ENCODE measurements at places on chromosomes 16 and 17.

DNA sequence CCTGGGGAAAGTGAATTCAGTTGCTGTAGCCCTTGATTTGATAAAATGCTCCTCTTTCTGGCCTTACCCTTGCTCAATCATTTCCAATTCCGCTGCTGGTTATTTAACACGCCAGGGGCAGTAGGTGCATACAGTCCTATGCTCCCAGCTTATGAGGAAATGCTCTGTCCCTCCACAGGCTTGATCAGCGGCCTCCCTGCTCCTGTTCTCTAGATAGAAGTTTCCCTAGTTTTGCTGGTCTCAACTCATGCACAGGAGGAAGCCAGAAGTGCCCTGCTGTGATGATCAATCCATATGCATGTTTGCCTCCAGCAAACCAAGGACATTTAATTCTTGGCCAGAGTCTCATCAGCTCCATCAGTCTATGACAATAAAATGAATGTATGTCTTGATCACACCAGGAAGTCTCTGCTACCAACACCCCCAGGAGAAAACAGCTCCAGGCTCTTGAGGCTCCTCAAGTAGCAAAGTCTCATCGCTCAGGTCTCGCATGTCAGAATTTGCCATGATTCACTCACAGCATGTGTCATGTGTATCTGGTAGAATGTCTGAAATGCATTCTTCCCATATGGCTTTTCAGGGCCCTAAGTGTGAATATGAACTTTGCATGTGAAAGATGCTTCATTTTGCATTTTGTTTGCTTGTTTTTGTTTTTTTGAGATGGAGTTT is 208.9 kb downstream of the CDH13 start:
- no peak for DNase-seq

- DNase-seq, result peak; percentile 71
Measured at GRCh38 chr17:29111816-29112499, 68.2 kb downstream of the MYO18A start.

GRCh38 chr16:31464781-31465260 is 5.5 kb downstream of the ARMC5 start:
- peak; percentile 43 for DNase-seq

GRCh38 chr17:978103-979093 is 1.2 kb downstream of the NXN start:
- no peak for DNase-seq

DNA sequence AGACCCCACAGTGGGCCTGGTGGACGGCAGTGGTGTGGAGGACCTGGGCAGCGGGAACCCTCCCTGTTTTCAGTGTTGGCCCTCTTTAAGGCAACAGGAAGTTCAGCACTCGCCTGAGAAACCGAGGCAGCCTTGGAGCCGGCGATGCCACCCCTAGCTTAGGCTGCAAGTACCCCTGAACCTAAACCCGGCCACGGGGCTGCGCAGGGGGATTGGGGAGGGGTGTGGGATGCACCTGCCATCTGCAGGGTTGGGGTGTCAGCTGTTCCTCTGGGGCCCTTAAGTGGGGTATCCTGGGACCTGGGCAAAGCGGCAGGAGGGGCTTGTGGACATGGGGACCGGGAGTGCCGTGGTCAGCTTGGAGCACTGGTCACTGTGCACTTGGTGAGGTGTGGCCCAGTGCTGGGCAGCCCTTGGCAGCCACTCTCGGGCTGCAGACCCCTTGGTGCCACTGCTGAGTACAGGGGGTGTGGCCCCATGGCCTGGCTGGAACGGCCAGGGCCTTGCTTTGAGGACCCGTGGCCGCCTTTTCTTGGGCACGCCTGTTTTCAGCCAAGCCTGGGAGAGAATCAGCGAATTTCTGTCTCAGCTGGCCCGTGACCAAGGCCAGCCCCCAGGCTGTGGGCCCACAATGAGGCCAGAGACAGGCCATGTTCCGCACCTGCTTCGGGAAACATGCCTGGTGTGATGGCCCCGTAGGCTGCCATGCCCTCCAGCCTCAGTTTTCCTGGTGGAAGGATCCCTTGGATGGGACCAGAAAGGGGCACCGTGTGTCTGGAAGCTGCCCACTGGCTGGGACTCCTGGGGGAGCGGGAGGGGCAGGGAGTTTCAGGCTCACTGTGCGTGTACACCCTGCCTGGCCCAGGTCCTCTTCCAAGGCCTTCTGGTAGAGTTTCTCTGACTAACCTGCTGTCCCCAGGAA is 4.1 kb upstream of the SLC25A10 start:
- DNase-seq, result no peak

DNA sequence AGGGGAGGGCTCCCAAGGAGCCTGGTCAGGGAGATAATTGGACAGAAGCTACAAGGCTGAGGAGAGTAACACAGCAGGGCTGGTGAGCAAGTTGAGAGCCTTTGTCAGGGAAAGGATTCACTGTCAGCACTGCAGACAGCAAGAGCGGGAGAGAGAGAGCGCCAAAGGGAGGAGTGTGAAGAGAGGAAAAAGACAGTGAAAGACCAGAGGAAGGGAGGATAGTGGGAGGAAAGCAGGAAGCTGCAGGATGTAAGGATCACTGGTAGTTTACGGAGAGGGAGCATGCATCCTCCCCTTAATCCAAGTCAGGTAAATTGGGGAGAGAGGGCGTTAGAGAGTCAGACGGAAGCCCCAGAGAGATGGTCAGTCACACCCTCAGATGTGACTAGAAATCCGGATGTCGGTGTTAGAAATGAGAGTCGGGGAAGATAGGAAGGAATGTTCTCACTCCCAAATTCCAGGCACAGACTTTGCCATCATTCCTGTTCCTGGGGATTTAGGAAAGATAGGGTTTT is 13.8 kb upstream of the SPOP start:
- DNase-seq, result no peak

GRCh38 chr17:79664930-79665737 is 54.3 kb upstream of the RBFOX3 start:
- no peak for DNase-seq

- DNase-seq, result no peak
Measured at GRCh38 chr17:48842746-48843145, 11.9 kb downstream of the CALCOCO2 start.

DNA sequence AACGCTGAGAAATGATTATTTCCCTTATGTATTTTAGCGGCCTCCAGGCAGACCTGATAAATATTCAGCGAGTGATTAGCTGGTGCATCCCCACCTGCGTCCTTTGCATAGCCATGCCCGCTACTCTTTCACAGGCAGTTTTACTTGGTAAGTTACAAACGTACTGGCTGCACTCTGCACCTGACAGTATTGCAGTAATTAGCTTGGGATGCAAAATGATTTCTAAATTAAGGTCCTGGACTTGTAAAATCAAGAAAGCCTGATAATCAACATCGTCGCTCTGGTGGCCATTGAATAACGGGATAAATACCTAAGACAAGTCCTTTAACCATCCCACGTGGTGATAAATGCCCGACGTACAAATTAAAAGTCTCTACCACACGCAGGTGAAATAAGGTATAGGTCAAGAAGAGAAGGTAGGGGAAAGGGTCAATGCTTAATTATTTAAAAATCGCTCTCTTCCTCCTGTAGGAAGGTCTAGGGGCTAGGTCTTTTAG is 998 bp upstream of the PRKCA start:
- no peak for DNase-seq

DNA sequence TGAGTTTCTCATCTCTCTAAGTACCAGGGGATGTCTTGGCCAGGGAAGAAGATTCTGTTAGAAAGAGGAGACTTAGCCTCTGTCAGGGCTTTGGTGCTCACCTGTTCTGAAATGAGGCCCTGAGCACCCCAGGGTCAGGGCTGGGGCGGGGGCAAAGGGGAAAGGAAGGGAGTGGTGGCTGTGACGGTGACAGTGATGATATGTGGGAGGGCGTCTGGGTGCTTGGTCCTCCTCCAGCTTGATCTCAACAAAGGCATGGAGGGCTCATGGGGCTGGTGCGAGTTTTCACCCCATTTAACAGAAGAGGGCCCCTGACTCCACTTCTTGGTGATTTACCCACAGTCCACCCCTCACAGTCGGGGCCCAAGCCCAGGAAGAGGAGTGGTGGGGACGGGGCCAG is 15.1 kb downstream of the SOX8 start:
- DNase-seq, result no peak

GRCh38 chr17:1362065-1362848 is 37.8 kb downstream of the YWHAE start:
- DNase-seq, result no peak

DNA sequence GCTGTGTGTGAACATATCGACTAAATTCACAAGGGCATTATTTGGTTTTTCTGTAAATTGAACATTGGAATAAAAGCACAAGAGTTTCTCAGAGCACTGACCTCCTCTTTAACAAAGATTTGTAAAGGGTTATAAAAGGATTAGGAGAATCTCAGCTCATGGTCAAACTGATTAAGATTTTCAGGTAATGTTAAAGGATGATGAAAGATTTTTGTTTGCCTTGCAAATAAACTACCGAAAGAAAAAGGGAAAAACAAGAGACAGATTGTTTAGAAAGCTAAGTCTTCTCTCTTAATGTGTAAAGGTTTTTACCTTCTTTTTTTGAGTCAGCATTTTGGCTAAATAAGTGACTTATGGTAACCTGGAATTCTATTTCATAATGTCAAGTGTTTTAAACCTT is 47.6 kb upstream of the MED9 start:
- DNase-seq, result no peak

DNA sequence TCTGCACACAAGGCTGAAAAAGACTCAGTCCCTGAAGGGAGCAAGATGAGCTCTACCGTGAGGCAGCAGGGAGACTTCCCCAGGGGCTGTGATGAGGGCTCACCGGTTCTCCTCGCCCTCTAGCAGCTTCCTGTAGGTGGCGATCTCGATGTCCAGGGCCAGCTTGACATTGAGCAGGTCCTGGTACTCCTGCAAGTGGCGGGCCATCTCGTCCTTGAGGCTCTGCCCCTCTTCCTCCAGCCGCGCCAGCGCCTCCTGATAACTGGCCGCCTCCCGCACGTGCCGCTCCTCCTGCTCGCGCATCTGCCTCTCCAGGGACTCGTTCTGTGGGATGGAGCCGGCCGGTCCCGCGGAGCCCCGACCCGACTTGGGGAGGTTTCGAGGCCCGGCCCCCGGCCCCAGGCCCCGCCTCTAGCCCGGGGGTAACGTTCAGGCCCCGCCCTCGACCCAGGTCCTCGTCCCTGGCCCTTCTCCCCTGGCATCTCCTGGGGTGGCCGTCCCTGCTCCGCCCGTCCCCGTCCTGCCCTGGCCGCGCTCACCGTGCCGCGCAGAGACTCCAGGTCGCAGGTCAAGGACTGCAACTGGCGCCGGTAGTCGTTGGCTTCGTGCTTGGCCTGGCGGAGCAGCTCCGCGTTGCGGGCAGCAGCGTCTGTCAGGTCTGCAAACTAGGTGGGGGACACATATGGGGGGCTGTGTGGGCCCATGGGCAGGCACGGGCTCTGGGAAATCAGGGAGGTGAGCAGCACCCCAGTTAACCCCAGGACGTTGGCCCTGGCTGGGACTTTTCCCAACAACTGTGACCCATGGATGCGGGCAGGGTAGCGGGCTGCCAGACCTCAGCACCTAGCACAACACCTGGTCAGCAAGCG is 3.9 kb downstream of the GFAP start:
- DNase-seq, result peak; percentile 68

GRCh38 chr16:18050777-18051176 is 285.8 kb downstream of the NPIPA8 start:
- no peak for DNase-seq

DNA sequence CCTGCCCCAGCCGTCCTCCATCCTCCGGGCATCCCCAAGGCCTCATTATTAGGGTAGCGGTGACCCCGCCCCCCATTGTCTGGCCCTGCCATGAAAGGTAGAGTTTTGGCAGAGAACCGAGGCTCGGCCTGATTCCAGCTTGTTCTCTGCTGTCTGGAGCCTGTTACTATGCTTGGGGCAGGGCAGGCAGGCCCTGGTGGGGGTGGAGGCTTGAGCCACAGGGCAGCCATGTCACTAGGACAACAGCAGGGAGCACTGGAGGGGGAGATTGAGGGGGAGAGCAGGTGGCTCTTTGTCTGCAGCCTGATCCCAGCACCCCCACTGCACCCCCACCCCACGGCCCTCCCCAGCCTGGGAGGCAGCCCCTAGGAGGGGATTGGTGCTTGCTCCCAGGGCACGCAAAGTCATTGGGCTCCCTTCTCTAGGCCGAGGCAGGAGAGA is 15.4 kb downstream of the RHBDL3 start:
- no peak for DNase-seq

- DNase-seq, result no peak
Measured at GRCh38 chr17:58320570-58321323, 7.8 kb downstream of the TSPOAP1 start.

GRCh38 chr17:34220752-34221395 is 34.2 kb upstream of the CCL2 start:
- no peak for DNase-seq

- DNase-seq, result no peak
Measured at GRCh38 chr17:2635241-2635640, 41.8 kb downstream of the PAFAH1B1 start.

GRCh38 chr17:80790021-80790765 is 201.4 kb upstream of the CHMP6 start:
- DNase-seq, result no peak

GRCh38 chr16:868846-869822 is 68.6 kb upstream of the GNG13 start:
- no peak for DNase-seq

DNA sequence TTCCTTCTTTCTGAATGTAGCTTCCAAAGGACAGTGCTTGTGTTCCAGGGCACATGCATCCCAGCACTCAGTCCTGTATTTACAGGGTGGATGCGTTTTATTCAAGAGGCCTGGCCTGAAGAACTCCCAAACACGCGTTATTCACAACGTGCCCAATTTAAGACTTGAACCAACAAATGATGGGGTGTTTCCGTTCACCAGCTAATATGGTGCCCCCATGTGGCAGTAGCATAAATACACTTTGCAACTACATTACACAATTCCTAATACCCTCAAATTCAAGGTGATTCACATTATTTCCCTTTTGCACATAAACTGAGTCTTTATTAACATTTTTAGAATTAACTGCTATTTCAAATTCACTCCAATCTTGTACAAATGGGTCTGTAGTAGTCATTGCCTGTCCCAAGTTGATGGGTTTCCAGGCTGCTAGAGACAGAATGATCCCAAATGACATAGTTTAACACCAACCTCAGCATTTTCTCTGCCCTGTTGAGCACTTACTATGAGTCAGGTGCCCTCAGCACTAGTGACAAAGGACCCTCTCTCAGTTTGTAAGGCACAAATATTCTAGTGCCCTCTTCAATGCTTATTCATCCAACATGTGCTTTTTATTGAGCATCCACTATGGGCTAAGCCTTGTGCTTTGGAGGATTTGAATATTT is 26.9 kb downstream of the HSD17B2 start:
- DNase-seq, result no peak

GRCh38 chr17:80857756-80858171 is 133.9 kb upstream of the CHMP6 start:
- DNase-seq, result no peak

- peak; percentile 93 for DNase-seq
Measured at GRCh38 chr17:78759203-78759968, 22.7 kb downstream of the CYTH1 start.

Measured in CD8-positive, alpha-beta memory T cell (primary cell).